ENCODE measurements at places on chromosomes 5 and 9.

DNA sequence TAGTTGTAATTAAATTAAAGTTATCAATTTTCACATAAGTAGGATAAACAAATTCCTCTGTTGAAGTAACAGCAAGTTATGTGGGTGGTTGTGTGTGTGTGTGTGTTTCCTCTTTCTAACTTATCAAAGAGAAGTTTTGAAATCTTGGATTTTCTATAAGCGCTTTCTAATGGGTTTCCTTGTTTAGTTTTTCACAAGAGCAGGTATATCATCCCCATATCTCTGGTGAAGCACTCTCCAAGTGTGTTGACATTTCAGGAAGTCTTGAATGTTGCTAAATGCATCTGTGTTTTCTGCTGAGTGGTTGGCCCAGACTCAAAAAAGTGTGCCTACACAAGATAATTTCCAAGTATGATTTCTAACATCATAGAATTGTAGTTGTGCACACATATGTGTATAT lies 43.3 kb downstream of the PRDM6 start:
- no peak for DNase-seq

DNA sequence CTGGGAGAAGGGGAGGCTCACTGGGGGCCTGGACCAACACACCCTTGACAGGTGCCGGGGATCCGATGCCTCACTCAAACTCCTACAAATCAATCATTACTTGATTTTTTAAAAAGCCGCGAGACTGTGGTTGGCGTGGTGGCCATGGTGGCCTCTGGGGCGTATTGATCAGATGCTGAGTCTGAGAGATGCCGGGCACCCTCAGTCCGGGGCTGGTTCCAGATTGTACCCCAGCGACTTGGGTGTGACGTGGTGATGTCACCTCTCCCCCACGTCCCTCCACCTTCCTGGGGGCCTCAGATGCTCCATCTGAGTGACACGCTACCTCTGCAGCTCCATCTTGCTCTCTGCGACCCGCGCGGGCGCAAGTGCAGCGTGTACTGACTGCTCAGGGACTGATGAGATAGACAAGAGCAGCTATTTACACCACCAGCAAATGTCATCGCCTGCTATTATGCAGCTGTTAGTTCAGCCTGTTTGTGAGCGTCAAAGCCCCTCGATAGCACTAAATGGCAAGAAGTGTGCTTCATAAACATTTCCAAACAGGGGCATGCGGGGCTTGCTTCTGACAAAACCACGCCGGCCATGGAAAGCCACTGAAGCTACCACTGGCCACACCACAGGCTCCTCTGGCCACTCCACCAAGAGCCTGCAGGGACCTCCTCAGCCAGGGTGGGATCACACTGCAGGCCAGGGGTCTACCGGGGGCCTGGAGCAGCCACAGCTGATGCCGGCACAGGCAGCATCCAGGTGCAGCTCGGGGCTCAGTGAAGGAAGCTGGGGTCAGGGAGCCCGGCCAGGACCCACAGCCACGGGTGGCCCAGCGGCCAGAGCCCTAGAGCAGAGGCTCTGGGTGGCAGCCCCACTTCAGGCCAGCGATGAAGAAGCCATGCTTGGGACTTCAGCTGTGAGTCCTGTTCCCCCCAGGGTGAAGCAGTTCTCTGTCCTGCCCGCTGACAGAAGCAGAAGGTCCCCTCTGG lies 50.1 kb downstream of the SLC6A3 start:
- DNase-seq = no peak

GRCh38 chr5:124972703-124973102 lies 226.3 kb upstream of the ZNF608 start:
- no peak for DNase-seq

- no peak for DNase-seq
These were observed 217.3 kb downstream of the ARL15 start for GRCh38 chr5:54093081-54093492.

- DNase-seq = no peak
These were observed 115.7 kb downstream of the ESM1 start for GRCh38 chr5:54869691-54870090.
